ENCODE measurements at places on chromosomes 7 and 10. TPM values are rescaled to one million over a fixed set of nuclear protein-coding genes. Genes with fewer than 3 reads are reported as not detected.

- DNase-seq: no peak
Observed at GRCh38 chr7:96205665-96206064, 116.2 kb downstream of the SLC25A13 start.

DNA sequence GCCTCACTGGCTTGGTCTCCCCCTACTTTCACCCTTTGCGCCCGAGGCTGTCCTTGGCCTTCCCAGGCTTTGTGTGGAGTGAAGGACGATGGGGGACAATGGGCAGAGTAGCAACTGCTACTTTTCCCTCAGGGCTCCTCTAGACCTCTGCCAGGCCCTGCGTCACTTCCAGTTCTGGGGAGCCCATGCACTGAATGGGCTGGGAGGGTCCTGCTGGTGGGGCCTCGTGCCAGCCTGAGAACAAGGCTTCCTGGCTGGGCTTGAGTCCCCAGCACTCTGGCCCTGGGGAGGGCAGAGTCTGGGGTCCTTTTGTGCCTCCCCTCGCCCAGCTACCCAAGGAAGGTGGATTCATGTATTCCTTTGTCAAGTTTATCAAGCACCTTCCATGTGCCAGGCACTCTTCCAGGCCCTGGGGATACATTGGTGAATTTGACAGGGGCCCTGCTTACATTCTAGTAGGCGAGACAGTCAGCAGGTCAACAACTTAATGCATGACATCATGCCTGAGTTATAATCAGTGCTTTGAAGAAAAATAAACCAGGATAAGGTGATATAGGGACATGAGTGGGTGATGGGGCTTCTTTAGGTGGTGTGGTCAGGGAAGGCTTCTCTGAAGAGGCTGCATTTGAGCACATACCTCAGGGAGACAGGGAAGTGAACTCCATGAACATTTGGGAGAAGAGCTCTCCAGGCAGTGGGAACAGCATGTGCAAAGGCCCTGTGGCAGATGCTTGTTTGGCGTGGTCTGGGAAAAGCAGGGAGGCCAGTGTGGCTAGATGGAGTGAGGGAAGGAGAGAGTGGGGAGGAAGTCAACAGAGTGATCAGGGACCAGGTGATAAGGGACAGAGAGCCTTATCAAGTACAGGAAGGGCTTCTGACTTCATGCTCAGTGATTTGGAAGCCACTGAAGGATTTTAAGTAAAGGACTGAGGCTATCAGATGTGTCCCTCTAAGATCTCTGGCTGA is 14.1 kb downstream of the ZMIZ1 start:
- no peak for DNase-seq

DNA sequence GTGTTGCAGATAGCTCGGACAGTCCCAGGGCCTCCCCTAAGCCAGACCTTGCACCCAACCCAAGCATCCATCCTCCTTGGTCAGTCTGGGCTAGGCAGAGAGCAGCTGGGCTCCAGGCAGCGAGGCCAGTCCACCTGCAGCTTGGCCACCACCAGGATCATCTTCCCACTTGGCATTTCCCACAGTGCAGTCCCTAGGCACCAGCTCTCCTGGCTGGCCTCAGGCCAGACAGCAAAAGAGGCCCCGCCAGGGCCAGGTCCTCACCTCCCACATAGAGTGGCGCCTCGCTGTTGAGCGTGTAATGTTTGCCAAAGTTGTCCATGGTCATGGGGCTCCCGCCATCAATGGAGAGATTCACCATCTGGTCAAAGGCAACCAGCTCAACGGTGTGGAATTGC is 171.7 kb downstream of the LCOR start:
- peak; percentile 89 for DNase-seq

DNA sequence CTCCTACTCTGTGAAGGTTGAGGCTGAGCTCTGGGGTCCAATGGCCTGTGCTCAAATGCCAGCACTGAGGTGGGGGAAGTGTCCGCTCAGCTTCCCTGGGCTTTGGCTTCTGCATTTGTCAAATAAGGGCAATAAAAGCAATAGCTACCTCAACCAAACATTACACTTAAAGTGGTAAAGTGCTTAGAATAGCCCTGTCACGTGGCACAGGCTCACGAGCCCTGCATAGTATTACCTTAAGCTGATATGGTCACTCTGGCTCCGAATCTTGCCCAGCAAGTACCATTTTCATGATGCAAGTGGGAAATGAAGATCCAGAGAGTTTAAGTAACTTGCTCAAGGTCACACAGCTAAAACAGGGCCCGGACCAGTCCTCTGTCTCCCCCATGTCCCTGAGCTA is 451.1 kb upstream of the ZMIZ1 start:
- no peak for DNase-seq

MMP21 gene
- not detected for total RNA-seq

TMEM236 gene
- not detected for total RNA-seq
